H1 (cell line): ENCODE measurements at places on chromosomes 7 and 10.
A peak's percentile ranks its signal among the peaks of the same experiment; 100 is the strongest.

DNA sequence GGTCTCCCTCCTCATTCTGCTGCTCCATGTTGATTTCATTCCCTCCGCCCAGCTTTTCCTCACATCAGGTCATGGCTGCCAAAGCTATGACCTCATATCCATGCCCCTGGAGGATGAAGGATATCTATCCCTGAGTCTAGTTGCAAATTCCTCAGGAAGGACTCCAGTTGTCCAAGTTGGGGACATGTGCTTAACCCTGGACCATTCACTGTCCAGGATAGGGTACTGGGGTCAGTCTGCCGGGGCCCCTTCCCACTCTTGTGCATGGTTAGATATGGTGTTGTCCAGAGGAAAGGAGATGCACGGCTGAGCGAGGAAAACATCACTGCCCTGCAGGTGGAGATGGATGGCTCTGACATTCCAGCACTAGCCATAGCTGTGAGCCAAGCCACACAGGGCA, 51.9 kb upstream of the COMTD1 start:
- H3K27ac ChIP-seq, result no peak overlapping the region; the same call in 1 of the 2 replicates
- no peaks in the 10 kb centered on the region for H3K4me1 ChIP-seq
- peak; percentile 29 for DNase-seq
- no peak overlapping the region for H3K4me3 ChIP-seq
- H3K27me3 ChIP-seq, result no peaks in the 10 kb centered on the region
- H3K36me3 ChIP-seq, result no peaks in the 10 kb centered on the region

GRCh38 chr7:132115028-132115427, 461.2 kb downstream of the PLXNA4 start:
- H3K36me3 ChIP-seq, result no peaks in the 10 kb centered on the region
- no peak overlapping the region for H3K4me3 ChIP-seq
- no peak overlapping the region for H3K27ac ChIP-seq
- no peak for DNase-seq
- no peaks in the 10 kb centered on the region for H3K27me3 ChIP-seq

- H3K36me3 ChIP-seq, result no peaks in the 10 kb centered on the region
- no peak for DNase-seq
- no peaks in the 10 kb centered on the region; the same call in 1 of the 2 replicates for H3K4me1 ChIP-seq
- H3K27me3 ChIP-seq, result no peaks in the 10 kb centered on the region
- H3K27ac ChIP-seq, result no peak overlapping the region
- H3K4me3 ChIP-seq, result no peak overlapping the region
Measured at GRCh38 chr10:31942435-31942834, 13.8 kb upstream of the ARHGAP12 start.

GRCh38 chr7:158802535-158803366, 26.6 kb downstream of the ESYT2 start:
- no peaks in the 10 kb centered on the region for H3K27me3 ChIP-seq
- no peak overlapping the region for H3K27ac ChIP-seq
- no peaks in the 10 kb centered on the region for H3K36me3 ChIP-seq
- no peak overlapping the region for H3K4me3 ChIP-seq

DNA sequence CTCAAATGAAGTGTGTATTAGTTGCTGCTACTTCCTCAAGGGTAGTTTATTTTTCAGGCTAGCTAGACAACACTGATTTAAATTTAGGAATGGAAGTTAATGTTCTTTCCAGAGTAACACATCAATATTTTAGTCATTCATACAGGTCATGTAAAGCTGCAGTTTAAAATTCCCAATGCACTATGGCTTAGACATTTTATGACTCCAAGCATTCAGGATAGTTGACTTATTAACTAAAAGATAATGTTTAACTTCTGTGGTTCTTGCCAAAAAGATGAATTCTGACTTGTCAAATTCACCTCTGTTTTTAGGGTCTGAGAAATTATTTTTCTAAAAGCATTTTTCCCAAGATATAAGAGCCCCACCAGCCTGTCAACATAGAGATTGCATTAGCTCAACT, 131.9 kb downstream of the TFPI2 start:
- no peak overlapping the region for H3K4me3 ChIP-seq
- H3K27ac ChIP-seq, result no peak overlapping the region
- H3K4me1 ChIP-seq, result no peaks in the 10 kb centered on the region
- no peaks in the 10 kb centered on the region for H3K36me3 ChIP-seq
- no peak for DNase-seq
